NCI-H1436 treated with DMSO at 0.1 percent for 48 hours (cell line): ENCODE measurements at places on chromosomes 2 and 18.

DNA sequence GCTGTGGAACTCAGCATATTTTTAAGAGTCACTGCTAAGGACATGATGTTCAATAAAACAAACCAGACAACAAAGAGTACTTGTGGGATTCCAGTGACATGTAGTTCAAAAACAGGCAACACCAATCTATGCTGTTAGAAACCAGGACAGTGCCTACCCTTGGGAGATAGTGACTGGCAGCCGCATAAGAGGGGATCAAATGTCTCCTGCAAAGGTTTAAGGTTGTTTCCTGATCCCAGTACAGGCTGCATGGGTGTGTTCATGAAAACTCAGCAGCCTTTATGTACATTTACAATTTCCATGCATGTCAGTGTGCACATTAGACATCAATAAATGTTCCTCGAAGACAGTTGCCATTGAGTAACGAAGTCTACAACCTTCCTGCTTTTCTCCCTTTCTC lies 183.8 kb downstream of the PID1 start:
- DNase-seq, result no peak

DNA sequence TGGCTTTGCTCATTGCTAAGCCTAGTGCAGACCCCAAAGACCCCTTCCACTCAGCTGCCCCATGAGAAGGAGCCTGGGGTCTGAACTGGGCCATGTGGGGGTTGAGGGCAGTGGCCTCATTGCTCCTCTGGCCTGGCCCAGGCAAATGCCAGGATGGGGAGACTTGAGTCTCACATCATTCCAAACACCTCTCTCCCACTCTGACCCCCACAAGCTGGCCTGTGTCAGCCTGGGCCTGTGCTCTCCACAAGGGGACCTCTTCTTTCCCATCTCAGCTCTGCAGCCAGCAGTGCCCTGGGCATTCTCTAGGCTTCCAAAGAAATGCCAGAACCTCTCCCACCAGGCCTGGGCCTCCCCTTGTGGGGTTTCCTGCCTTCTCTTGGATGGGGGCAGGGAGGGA lies 45.8 kb upstream of the OTOF start:
- no peak for DNase-seq

DNA sequence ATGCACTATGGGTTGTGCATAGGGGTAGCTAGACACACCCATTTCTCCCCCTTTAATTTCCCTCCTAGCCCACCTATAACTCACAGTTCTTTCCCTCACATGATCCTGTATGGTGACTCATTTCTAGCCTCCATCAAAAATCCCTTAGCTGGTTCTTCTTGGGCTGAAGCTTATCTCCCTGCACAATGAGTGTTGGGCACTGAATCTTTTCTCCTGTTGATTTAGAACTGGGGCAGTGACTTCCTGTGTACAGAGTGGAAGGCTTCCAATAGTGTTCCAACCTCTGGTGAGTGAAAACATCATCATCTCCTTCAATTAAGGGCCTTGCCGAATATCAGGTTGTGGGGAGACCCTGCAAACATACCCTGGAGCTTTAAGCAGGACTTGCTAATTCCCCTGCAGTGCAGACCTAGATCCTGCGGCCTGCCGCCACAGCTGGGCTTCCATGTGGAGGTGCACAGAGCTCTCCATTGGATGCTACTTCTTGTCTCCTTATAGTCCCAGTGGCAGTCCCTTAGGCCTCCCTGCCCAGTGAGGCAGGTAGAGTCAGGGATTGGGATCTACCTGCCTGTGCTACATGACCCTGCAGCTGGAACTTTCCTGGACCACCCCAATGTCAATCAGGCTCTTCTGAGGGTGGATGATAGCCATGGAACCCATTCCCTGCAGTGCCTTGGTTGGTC lies 121.8 kb downstream of the PLB1 start:
- no peak for DNase-seq

GRCh38 chr18:12288403-12288755 lies 19.7 kb upstream of the TUBB6 start:
- DNase-seq, result no peak

DNA sequence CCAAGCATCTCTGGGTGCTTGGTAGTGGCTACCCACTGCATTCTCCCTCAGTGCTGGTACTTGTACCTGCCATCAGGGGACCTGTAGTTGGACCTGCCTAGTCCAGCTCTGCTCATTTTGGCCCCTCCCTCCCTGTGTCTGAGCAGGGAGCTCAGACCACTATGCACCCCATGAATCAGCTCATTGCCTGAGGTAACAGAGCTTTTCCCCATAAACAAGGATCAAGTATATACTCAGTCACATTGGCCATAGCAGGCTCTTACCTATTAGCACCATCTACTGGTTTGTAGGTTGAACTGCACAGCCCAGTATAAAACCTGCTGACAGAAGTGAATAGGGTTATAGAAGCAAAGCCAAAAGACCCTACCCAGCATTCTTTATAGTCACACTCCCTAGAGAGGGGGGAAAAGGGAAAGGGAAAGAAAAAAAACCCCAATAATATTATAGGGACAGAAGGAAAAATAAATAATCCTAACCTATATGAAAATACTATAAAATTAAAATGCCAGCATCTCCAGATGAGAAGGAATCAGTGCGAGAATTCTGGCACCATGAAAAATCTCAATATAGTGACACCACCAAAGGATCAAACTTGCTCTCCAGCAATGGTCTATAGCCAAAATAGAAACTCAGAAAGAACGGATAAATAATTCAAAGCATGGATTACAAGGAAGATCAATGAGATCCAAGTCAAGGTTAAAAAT lies 6.9 kb upstream of the FLACC1 start:
- no peak for DNase-seq

DNA sequence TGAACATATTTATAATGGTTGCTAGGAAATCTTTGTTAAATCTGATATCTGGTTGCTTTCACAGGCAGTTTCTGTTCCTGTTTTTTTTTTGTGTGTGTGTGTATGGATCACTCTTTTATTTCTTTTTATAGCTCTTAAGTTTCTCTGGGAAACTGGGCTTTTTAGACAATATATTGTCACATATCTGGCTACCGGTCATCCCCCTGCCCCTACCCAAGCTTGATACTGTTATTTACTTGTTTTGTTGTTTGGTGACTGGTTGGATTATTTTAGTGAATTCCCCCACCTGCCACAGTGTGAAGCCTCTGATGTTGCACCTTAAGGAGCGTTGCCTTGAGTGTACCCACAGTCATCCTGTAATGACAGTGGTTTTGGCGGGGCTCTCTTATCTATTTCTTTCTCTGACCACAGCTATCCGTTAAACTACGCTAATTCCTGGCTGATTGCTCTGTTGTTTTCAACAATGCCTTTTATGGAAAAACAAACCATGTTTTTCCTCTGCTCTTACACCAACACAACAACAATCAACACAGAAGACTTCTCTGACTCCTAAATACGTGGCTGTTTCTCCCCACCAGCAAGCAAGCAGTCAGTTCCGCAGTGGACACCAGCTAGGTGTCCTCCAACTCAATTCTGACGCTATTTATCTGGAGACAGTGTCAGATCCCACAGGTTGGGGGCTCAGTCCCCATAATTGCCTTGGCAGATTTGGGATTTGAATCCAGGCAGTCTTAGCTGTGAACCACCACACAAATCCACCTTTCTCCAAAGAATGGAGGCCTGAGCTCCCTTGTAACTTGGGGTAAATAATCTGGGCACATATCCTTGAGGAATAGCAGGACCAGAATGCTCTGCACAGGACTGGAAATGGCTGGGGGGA lies 10.9 kb downstream of the GNLY start:
- no peak for DNase-seq

- no peak for DNase-seq
Measured at GRCh38 chr2:112317303-112318158, 42.1 kb downstream of the ZC3H6 start.

DNA sequence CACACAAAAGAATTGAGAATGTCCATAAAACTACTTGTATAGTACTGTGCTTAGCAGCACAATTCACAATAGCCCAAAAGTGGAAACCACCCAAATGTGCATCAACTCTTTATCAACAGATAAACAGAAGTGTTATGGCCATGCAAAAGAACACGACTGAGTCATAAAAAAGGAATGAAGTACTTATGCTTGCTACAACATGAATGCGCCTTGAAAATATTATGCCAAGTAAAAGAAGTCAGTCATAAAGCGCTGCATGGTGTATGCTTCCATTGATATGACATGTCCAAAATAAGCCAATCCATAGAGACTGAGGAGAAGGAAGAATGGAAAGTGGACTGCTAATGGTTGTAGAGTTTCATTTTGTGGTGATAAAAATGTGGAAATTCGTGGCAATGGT lies 12.1 kb upstream of the MAP2 start:
- no peak for DNase-seq

GRCh38 chr18:3400567-3401296 lies 49.2 kb upstream of the TGIF1 start:
- DNase-seq, result no peak

GRCh38 chr18:51446571-51447210 lies 249.2 kb upstream of the MEX3C start:
- DNase-seq, result no peak

GRCh38 chr2:169715379-169716237 lies 18.0 kb upstream of the KLHL23 start:
- DNase-seq, result no peak

DNA sequence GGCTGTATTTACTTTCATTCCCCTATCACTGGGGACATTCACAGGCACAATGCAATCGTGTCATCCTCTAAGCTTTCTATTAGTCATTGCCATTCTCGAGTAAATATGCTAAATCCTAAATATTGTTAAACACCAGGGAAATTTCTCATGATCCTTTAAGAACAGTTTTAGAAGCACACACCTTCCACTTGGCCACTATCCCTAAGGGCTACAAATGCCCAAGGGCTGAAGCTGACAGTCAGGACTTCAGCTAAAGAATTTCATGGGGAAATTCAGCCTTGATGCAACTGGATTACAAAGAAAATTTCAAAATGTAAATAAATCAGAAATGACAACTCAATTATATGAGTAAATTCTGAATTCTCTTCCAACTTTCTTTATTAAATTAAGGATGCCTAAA lies 163.1 kb upstream of the PID1 start:
- DNase-seq, result no peak

GRCh38 chr2:119337749-119338148 lies 28.9 kb downstream of the C2orf76 start:
- DNase-seq, result no peak

- DNase-seq, result no peak
Measured at GRCh38 chr2:120371969-120372625, 26.2 kb downstream of the INHBB start.

DNA sequence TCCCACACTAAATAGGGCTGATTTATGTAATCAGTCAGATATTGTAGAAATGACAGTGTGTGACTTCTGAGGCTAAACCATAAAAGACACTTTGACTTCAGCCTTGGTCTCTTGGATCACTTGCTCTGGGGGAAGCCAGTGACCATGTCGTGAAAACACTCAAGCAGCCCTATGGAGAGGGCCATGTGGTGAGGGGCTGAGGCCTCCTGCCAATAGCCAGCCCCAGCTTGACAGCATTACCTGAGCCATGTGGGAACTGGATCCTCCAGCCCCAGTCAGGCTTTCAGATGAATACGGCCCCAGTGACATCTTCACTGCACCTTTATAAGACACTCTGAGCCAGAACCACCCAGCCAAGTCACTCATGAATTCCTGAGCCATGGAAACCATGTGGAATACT lies 20.8 kb downstream of the TNS1 start:
- DNase-seq, result no peak

GRCh38 chr2:144523596-144524117 lies 3.7 kb upstream of the ZEB2 start:
- no peak for DNase-seq

DNA sequence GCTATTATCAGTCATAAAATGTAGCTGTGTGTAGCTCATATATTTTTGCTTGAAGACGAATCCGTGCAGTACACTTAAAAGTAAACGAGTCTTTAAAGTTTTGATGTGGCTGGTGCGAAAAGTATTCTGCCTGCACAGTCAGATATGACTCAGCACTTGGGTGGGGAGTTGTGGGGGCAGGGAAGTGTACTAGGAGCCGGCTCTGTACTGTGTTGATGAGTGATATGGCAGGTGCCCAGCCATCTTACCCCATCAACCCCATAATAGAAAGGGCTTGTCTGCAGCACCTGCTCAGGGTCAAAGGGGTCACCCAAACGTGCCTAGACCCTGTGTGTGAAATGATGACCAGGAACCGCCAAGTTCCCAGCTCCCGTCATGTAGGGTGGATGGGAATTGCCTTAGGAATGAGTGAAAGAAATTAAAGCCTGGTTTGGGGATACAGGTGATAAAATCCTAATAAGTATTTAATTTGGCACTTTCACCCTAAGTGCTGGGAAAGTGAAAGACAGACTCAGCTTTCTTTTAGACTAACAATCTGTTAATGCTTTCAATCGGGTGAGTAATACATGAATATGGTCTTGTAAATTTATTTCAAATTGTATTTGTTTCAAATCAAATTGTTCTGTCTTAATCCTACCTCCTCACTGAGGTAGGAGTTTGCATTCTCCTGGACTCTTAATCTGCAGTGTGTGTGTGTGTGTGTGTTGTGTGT lies 48.0 kb downstream of the BCL2L11 start:
- DNase-seq, result no peak

GRCh38 chr2:238956676-238957075 lies 108.8 kb downstream of the TWIST2 start:
- DNase-seq, result no peak

- no peak for DNase-seq
Measured at GRCh38 chr18:46362533-46362932, 258.3 kb downstream of the HAUS1 start.

DNA sequence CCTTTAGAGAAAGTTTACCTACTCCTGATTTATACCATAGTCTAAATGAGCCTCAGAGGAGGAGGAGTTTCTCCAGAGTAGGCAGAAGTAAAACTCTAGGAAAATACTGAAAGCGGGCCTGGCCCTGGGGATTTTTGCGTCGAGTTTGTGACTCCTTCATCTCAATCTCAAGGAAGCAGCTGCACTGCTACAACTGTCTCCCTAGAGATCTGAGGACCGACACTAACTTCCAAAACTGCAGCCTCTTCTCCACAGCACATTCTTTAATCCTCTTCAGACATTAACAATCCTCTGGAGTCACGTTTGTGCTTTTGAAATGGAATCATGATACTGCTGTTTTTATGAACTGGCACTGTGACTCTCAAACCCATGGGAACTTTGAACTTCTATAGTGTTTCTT lies 281.4 kb downstream of the KCNS3 start:
- no peak for DNase-seq

DNA sequence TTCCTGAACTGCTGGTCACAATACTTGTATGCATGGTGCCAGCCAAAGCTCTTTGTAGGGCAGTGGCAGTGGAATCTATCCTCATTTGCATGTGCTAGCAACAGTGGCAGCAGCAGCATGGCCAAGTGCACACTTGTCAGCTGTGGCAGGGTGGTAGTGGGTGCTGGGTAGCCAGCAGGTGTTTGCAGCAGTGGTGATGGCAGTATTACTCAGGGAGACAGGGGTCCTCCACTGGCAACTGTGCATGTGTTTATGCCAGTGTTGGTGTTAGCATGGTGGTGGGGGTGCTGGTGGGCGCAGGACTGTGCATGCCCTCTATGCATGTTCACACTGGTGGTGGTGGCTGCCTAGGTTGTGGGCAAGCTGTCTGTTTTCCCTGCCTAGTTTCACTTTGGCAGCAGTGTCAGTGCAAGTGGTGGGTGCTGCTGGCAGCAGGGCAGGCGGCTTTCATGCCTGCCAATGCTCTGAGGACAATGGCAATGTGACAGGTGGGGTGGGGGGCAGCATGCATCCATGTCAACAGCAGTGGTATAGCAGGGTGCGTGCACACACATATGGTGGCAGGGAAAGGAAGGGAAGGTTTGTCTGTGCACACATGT lies 41.2 kb downstream of the GALNT13 start:
- no peak for DNase-seq

- no peak for DNase-seq
Measured at GRCh38 chr2:165924946-165925345, 28.6 kb downstream of the TTC21B start.

- DNase-seq, result no peak
Measured at GRCh38 chr2:67600946-67601345, 203.8 kb downstream of the ETAA1 start.
